ENCODE measurements at places on chromosomes 7 and 10.
A peak's percentile ranks its signal among the peaks of the same experiment; 100 is the strongest.

GRCh38 chr7:106566196-106566595 is 94.8 kb downstream of the CCDC71L start:
- DNase-seq: no peak

- peak; percentile 17 for DNase-seq
These were observed 414.8 kb upstream of the MKI67 start for GRCh38 chr10:128540781-128541761.

GRCh38 chr7:88089561-88089960 is 130.3 kb downstream of the SRI start:
- DNase-seq: no peak

DNA sequence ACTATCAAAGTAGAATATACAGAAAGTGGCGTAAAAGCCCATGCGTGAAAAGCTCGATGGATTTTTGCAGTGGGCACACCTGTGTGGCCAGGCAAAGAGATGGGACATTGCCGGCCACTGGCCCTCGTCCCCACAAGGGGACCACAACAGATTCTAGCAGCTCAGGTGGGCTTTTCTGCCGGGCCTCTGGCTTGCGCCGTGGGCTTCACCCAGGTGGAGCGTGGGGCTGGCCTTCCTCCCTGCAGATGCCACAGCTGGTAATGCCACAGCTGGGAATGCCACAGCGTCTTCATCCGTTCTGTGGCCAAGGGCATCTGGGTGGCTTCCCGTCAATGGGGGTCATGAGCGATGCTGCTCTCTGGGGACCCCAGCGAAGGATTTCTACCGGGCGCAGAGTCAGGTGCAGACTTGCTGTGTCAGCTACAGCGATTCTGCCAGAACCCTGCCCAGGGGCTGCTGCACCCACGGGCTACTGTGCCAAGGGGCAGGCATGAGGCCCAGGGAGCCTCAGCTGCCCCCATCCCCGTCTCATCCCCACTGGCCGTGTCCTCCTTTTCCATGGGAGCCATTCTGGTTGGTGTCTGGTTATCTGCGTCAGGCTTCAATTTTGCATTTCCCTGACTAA is 52.5 kb upstream of the NKX6-2 start:
- DNase-seq: no peak

GRCh38 chr7:107394831-107395230 is 75.0 kb upstream of the GPR22 start:
- no peak for DNase-seq

GRCh38 chr10:124534231-124534798 is 72.7 kb downstream of the LHPP start:
- no peak for DNase-seq

DNA sequence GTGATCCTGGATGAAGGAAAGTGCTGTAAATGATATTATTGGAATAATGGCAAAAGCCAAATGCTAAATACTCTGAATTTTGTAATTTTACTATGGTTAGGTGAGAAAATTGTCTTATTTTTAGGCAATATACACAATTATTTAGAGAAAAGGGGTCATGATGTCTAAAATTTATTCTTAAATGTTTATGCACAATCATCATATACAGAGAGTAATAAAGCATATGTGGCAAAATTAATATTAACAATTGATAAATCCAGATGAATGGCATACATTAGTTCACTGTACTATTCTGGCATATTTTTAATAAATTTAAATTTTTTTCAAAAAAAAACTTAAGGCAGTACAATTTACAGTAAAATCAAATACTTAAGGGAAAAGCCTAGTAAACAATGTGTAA is 7.4 kb downstream of the IPMK start:
- DNase-seq: no peak

GRCh38 chr7:90181485-90181884 is 27.2 kb downstream of the STEAP1 start:
- DNase-seq: no peak

DNA sequence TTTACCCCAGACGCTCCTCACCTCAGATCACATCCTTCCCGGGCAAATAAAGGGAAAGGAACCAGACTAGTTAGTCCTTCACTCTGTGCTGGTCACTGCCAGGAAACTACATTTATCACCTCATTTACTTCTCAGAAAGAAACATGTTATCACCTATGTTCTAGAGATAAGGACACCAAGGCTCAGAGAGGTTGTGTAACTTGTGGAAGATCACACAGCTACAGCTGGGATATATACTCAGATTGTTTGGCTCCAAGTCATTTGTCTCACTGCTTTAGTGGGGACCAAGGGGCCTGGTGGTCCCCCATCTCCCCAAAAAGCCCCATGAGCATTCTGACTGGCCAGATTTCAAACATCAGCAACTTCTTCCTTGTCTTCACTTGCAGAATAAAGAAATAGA is 17.5 kb upstream of the BTBD16 start:
- no peak for DNase-seq

- no peak for DNase-seq
These were observed 43.1 kb downstream of the BRAF start for GRCh38 chr7:140881507-140882228.

DNA sequence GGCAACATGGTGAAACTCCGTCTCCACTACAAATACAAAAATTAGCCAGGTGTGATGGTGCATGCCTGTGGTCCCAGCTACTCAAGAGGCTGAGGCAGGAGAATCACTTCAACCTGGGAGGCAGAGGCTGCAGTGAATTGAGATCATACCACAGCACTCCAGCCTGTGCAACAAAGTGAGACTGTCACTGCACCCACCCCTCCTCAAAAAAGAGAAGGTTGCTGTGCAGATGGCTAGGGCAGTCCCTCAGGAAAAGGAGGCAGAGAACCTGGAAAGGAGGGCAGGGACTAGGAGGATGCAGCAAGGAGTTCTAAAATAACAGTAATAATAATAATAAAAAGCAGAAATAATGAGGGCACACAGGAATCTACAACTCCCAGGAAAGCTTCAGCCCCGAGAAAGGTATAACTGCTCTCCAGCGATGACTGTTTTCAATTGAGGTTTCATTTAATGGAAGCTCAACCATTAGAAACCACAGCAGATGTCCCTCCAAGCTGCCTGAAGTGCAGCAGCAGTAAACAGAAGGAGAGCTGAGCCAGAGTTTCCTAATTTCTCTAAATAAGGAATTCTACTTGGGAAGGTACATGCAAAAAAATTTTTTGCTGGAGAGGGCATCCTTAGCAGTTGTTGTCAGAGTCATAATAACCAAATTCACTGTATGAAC is 326.5 kb downstream of the GATA3 start:
- DNase-seq: no peak

DNA sequence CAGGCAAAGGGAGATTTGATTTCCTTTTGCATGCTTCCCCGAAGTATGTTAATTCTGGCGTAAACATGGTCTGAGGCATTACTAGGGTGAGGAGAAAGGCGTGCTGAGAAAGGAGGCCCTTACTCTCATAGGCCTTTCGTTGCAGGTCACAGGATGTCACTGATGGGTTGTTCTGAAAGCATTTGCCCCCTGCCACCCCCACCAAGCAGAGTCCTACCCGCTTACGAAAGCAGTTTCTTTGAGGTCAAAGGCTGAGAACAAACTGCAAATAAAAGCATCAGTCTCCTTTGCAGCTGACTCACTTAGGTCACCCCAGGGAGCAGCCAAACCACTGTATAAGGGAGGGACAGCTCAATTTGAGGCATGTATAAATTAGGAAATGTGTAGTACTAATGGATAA is 57.1 kb downstream of the BPGM start:
- DNase-seq: no peak

DNA sequence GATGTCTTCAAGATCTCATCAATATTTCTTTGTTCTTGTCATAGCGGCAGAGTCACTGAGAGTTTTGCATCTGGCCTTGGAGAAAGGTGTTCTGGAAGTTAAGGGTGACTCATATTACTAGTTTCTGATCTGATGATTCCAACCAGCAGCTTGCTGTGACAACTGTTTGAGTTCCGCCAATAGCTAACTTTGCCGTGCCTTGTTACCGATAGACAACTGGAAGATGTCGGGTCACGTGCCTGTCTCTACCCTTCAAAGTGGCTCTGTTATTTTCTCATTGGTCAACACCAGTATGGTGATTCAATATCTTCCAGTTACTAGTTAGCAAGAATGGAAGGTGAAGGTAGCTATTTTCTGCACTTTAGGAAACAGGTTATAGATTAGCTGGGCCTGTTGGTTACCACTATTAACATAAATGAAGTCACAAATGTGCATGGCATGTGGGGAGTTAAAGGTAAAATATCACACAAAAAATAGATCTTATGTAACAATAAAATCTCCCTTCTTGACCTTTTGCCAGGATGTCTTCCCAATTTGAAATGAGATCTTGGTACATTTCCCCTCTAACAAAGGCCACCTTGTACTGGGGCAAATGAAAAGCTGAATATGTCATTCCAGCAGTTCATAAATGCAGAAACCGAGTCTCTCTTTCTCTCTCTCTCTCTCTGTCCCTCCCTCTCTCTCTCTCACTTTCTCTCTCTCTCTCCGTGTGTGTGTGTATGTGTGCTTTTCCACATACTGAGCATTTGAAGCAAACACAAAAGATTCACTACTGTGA is 2.6 kb upstream of the MGAM2 start:
- no peak for DNase-seq

GRCh38 chr7:26365901-26366275 is 74.2 kb downstream of the SNX10 start:
- DNase-seq: no peak

DNA sequence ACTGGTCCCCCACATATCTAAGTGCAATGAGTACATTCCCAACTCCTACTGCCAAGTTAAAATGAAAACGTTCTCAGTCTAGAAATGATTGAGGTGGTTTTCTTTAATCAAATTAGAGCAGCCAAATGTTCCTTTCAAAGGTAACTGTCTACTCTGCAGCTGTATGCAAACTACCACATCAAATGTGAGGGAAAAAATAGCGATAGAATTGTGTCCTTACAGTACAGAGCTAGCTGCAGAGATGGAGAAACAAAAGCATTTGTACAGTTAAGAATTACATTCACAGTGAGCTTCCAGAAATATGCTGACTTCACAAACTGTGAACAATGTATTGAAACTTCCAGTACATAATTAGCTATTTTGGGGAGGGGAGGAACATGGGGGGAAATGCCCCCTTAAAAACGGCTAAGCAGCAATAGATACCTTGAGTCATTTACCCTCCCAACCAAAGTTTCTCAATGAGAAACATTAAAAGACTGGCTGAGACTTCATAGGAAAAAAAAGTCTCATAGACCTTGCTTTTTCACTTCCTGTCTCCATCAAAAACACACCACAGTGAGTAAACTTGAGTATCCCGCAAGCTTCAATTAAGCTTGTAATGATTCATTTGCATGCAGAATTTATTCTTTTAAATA is 22.9 kb downstream of the CDK6 start:
- no peak for DNase-seq

Data from HuH-7.5 (cell line).